ENCODE measurements at places on chromosomes 4 and X.

DNA sequence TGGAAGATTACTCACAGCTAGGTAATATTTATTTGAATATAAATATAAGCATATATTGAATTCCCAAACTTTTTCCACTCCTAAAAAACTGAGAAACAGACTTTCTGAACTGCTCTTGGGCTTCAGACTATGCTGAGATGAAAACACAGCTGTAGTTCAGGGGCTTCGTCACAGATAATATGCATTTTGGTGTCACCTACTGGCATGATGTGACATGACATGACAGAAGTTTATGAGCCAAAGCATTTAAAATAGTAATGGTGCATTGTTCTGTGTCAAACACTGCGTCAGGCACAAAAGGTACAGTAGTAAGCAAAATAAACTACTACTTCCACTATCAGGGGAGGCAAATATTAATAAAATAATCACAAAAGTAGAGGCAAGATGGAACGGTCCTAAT, 171.3 kb downstream of the BTC start:
- DNase-seq = no peak

GRCh38 chr4:164821711-164822110, 55.3 kb upstream of the APELA start:
- DNase-seq = no peak

DNA sequence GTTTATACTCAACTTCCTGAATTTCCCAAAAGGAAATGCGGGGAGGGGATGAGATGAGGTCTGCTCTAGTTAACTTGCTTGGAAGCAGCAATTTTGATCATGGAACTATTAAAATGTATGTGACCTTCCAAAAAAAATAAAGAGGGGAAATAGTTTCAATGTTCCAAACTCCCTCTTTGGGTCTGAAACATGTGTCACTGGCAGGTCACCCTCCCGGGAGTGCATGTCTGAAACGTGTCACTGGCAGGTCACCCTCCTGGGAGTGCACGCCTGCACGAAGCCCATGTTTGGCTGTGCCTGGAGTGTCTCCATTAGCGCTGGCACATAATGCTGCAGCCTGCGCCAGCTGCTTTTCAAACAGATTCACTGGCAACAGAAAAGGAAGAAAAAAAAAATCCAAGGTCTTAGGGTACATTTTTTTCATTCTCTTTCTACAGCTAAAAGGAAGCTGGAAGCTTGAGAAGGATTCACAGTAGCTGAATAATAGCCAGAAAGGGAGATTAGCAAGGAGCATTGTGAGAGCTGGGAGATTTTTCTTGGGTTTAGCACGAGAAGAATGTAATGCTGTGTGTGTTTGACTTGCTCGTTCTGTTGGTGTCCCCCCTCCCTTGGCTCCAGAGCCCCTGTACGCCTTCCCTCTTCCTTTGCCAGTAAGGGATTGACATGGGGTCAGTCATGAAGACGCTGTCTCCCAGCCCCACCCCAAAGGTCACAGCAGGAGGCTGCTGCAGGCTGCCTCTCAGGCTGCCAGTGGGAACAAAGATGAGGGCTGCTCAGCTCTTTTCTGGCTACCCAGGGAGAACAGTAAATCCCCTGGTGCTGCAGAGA, 39.2 kb upstream of the TLR3 start:
- no peak for DNase-seq

DNA sequence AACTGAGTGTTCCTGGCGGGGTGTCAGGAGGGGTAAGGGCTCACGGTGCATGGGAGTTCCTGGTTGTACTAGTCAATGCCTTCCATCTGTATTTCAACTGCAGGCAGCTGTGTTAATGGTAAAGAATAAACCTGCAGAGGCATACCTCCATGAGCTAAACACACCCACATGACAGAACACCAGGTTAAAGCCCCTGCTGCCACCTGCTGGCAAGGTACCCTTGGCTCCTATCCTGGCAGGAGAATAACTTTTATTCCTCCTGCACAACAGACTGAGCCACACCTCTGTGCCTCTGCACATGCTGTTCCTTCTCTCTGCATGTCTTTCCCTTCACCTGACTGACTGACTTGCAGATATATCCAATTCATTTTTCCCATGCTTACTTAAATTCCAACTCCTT, 11.1 kb downstream of the ITIH6 start:
- DNase-seq = peak; percentile 53

DNA sequence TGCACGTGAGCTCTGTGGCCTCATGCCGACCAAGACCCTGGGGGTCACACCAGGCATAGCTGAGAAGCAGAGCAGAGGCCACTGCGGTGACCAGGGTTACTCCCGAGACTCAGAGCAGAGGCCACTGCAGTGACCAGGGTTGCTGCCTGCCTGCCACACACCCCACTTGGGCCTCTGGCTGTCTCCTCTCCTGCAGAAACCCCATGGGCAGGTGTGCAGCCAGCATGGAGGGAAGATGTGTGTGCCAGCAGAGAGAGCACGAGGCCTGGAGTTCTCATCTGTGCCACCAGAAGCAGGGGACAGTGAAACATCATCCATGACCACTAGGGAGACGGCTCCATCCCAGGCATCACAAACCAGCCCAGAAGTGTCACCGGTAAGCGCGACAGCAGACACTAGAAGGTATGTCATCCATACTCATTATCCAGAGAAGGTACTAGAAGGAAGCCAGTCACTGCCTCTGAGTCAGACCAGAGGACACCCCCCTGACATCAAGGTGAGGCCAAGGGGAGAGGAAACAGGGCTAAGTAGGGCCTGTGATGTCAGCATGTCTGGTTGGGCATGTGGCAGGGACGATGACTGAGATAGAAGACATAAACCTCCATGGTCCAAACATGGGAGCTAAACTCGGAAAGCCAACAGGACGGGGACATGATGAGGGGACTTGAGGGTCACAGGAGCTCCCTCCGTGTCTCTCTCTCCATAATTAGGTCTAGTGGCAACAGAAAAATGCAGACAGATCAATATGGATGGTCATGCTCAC, 24.2 kb upstream of the SPON2 start:
- DNase-seq = no peak

DNA sequence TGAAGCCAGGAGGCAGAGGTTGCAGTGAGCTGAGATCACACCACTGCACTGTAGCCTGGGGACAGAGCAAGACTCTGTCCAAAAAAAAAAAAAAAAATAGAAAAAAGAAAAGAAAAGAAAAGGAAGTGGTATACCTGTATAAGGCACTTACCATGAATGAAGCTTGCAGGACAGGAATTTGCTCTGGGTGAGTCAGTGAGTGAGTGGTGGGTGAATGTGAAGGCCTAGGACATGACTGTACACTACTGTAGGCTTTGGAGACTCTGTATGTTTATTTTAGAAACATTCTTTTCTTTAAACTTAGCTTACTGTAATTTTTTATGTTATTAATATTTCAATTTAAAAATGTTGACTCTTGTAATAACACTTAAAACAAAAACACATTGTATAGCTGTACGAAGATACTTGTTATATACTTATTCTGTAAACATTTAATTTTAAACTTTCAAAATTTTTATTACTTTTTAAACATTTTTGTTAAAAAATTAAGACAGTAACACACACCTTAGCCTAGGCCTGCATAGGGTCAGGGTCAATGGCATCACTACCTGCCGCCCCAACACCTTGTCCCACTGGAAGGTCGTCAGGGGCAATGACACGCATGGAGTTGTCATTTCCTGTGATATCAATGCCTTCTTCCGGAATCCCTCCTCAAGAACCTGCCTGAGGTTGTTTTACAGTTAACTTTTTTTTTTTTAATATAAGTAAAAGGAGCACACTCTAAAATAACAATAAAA, 78.7 kb downstream of the CLNK start:
- no peak for DNase-seq

DNA sequence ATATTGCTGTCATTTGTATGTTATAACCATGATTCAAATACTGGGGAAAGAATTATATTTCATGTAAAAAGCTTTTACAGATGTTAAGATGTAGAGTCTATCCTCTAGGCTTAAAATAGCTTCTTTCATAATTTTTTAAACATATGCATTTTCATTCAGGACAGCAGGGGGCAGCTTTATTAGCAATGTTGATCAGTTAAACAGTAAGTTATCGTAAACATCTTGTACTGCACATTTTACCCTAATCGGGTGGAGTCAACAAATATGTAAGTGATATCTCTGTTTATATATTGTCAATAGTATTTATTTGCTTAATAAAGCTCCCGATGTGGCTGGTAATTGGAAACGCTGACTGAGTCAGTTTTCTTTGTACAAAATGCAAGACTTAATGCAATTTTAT, 142.5 kb upstream of the MED14 start:
- DNase-seq = peak; percentile 20

GRCh38 chr4:93748373-93749291, 79.9 kb upstream of the ATOH1 start:
- DNase-seq = no peak

DNA sequence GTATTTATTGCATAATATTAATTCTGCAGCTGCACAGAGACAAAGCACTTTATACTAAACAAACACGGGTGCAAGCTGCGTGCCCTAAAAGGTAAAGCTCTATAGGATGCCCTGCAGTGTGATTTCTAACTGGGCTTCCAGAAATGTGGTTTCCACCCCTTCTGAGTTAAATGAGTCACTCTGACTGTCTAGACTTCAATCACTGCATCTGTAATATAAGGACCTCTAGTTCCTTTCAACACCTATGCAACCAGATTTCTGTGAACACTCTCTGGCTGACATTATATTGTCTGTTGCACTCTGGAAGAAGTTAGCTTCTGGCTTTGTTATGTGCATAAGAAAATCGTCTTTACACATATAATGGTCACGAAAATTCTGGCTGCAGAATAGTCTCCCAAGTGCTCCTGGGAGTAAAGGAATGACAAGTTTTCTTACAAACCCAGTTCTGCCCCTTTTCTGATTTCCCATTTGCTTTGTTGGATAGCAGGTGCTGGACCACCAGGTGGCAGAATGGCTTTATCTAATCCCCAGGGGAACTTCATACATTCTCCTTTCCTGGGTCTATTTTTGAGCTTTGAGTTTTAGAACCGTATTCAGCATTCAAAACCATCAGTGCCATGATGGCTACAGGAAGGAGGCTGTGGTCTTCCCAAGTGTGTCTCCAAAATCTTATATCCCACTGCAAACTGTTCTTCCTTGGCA, 842.2 kb downstream of the STIM2 start:
- no peak for DNase-seq

GRCh38 chrX:110168585-110168984, 149.3 kb downstream of the AMMECR1 start:
- no peak for DNase-seq

- peak; percentile 14 for DNase-seq
Measured at GRCh38 chrX:154412468-154412867, 1.1 kb downstream of the TAFAZZIN start.

DNA sequence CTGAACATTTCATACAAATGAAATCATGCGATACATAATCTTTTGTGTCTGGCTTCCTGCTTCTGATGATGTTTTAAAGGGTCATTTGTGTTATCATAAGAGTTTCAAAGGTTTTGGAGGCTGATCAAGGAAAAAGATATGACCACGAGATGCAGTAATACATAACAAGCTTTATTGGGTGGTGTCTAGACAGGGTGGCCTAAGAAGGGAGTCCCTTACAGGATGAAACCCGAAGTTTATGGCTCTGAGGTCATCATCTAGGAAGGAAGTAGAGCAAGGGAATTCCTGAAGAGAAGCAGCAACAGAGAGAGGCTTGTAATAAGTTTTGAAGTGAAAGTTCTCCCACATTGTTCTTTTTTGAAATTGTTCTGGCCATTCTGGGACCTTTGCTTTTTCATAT, 40.8 kb upstream of the SOD3 start:
- no peak for DNase-seq

DNA sequence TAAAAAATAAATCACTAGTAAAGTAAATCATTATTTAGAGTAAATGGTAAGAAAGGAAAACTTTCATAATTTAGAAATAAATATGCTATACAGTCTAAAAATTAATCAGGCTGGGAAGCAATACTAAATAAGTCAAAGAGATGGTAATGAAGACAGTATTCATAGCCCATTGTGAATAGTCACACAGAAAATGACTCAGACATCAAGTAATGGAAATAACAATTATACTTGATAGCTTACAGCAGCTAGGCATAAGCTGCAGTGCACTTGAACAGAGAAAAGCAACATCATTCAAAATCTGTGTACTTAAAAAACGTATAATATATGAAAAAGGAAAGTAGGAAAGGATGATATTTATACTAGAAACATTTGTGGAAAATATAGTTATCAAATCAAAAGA, 642.5 kb upstream of the GNPDA2 start:
- no peak for DNase-seq

- no peak for DNase-seq
Measured at GRCh38 chrX:110000847-110001713, 1.8 kb upstream of the TMEM164 start.

GRCh38 chr4:8319731-8320385, 50.3 kb downstream of the HTRA3 start:
- DNase-seq = no peak

DNA sequence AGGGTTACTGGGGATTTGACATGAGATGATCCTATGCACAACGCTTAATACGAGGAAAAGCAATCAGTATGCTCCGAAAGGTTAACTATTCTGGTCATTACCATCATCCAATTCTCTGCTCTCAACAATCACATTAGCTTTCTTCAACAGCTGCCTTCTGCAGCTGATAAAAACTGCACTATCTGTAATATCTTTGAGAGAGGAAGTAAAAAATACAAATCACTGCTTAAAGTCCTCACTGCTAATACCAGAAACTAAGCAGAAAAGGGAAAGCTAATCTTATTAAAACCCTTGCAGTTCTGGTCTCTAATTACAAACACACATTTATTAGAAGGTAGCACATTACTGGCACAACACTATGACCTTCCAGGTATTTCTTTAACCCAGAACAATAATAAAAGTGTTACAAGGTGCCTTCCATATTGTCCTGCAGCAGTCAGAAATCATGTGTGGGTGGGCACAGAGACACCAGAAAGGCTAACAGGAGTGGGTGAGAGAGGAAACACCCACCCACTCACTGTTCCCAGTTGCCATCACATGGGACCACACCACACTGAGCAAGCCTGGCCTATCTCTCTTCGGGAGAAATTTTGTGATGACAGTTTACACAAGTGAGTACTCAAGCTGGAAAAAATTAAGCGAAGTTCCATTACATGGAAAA, 71.0 kb downstream of the RELL1 start:
- DNase-seq = no peak

GRCh38 chr4:75565481-75565880, 9.6 kb downstream of the ODAPH start:
- DNase-seq = no peak

Data from CD8-positive, alpha-beta memory T cell (primary cell).